Heart right ventricle (tissue), 16 donors: ENCODE measurements at places on chromosomes 1 and 21. TPM values are rescaled to one million over a fixed set of nuclear protein-coding genes. Genes with fewer than 3 reads are reported as not detected.

NHLH1 gene
- total RNA-seq: not detected

GRCh38 chr1:222195857-222196256, 352.0 kb downstream of the HHIPL2 start:
- H3K4me1 ChIP-seq: no peaks in the 10 kb centered on the region
- H3K36me3 ChIP-seq: no peaks in the 10 kb centered on the region
- no peaks in the 10 kb centered on the region for H3K27me3 ChIP-seq
- no peak for DNase-seq
- no peak overlapping the region for H3K27ac ChIP-seq

DNA sequence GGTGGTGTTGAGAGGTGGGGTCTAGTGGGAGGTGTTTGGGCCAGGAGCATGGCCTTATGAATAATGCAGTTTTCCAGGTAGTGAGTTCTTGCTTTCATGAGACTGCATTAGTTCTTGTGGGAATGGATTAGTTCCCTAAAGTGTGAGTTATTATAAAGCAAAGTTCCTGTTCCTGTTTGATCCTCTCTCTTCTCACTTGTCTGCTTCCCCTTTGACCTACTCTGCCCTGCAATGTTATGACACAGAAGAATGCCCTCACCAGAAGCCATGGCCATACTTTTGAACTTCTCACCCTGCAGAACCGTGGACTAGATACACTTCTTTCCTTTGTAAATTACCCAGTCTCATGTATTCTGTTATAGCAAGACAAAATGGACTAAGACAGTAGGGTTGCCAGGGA, 53.6 kb downstream of the MAP3K7CL start:
- no peak overlapping the region for H3K4me3 ChIP-seq
- H3K27me3 ChIP-seq: no peaks in the 10 kb centered on the region
- no peaks in the 10 kb centered on the region for H3K36me3 ChIP-seq
- no peak for DNase-seq
- H3K4me1 ChIP-seq: peaks cover 34% of the 10 kb centered on the region

GRCh38 chr1:64451440-64451839, 18.5 kb upstream of the CACHD1 start:
- H3K27ac ChIP-seq: no peak overlapping the region
- no peak for DNase-seq
- H3K4me3 ChIP-seq: no peak overlapping the region
- H3K36me3 ChIP-seq: no peaks in the 10 kb centered on the region
- H3K27me3 ChIP-seq: no peaks in the 10 kb centered on the region

DNA sequence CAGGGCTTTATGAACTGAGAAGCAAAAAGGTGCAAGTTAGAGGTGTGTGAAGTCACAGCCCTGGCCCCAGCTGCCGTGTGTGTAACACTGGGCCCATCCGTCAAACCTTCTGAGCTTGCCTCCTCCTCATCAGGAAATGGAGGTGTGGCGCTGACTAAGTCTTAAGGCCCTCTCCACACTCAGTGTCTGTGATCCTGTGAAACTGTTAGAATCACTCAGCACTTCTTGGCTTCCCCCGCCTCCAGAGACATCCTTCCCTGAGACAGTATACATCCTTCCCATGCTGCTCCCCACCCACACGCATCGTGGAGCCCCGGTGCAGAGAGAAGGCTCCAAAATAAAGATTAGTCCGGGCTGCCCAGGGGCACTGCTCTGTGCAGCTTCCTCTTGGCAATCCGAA, 33.3 kb downstream of the LRP8 start:
- no peak overlapping the region for H3K4me3 ChIP-seq
- H3K27me3 ChIP-seq: no peaks in the 10 kb centered on the region
- no peaks in the 10 kb centered on the region for H3K36me3 ChIP-seq
- H3K4me1 ChIP-seq: peaks cover 9% of the 10 kb centered on the region
- DNase-seq: no peak
- H3K27ac ChIP-seq: peak overlapping the region; percentile 6

DNA sequence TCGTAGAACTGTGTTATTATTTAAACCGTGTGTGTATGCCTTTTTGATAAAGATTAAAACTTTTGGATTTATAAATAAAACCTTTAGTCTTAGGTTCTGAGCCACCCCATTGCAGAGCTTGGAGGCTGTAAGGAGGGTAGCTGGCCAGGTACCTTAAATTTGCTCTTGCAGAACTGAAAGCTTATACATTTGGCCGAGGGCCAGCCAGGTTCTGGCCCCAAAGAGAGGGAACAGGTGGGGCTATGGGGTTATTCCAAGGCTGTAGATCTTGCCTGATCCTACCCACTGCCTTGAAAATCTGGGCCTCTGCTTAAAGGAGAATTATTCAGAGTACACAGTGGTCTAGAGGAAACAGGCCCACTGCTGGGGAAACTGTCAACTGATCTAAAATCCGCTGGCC, 59.6 kb downstream of the CAMK2N1 start:
- no peak overlapping the region for H3K27ac ChIP-seq
- H3K36me3 ChIP-seq: no peaks in the 10 kb centered on the region
- H3K4me3 ChIP-seq: no peak overlapping the region
- no peaks in the 10 kb centered on the region for H3K4me1 ChIP-seq
